HuH-7.5 (cell line): ENCODE measurements at places on chromosomes 16 and 17.

DNA sequence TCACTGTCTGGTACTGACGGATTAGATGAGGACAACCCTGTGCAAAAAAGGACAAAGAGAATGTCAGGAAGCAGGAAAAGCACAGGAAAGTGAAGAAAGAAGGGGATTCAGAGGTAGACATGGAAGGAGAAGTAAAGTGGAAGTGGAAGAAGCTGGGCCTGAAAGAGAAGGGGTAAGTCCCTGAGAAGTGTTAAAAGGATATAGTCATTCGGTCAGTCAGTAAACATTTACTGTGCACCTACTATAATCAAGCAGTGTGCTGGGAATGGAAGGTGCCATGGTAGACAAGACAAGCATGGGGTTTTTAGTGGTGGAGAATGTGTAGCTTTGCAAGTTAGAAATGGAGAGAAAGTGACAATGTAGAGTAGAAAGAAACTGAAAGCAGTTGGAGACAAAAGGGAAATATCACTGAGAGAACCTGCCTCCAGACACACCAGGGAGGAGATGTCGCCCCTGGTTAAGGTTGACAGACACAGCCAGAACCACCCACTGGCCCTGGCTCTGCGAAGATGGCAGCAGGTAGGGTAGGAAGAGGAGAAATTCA is 4.4 kb upstream of the SP2 start:
- DNase-seq = no peak

GRCh38 chr16:54060599-54061421 is 225.8 kb downstream of the IRX3 start:
- no peak for DNase-seq

GRCh38 chr17:72590382-72590781 is 469.6 kb downstream of the SOX9 start:
- DNase-seq = no peak

- peak; percentile 80 for DNase-seq
Measured at GRCh38 chr17:61335845-61336655, 63.6 kb upstream of the TBX2 start.

GRCh38 chr17:80035937-80036714 is at the start of gene CCDC40:
CCDC40 (plus strand) TSS chr17:80036642; CDS start chr17:80036663, 21 bp downstream.
- DNase-seq = peak; percentile 86

DNA sequence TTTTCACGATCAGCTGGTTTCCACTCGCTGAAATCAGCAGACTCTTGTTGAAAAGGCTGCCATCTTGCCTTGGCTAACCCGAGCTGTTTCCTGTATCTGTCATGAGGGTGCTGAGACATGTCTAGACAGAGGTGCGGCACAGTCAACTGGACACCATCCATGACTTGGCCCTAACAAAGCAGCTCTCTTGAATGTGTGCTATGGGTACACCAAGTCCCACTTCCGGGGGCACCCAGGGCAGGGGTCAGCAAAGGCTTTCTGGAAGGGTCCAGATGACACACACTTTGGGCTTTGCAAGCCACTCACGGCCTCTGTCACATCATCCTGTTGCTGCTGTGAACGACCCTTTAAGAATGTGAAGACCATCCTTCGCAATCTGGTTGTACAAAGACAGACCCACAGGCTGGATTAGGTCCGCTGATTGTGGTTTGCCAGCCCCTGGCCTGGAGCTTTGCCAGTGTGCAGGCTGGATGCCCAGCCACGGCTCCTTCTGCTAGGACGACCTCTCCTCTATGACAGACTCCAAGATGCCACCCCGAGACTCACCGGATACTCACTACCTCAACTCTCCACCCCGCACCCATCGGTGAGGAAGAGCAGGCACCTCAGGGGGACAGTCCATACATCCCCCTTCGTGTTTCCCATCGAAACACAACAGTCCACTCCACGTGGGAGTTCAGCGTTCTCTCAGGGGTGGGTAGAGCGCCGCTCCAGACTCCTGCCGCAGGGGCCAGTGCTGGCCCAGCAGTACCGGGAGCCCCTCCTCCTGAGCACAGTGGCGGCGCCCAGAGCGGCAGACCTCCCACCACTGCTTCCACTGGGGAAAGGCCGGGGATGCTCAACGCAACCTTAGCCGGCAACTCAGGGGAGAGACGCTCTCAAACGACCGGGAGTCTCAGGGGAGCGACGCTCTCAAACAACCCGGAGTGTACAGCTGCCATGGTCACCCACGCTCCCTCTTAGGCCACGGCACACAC is 123.5 kb downstream of the ANKRD11 start:
- DNase-seq = no peak

DNA sequence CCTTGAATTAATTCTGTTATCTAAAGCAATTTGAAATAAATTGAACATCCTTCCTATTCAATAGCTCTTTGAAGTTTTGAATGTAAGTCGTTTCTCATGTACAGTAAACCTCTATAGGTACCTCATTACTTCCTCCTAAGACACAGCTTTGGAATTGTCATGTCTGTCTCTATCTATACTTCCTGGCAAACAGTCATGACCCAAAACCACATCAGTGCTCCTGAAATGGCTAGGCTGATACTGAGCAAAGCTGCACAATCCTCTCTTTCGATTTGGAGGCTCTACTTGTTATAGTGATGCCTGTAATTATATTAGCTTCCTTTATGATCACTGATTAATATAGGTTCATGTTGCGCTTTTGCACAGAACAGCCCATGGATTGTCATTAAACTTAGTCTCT is 110.1 kb downstream of the ADAMTS18 start:
- no peak for DNase-seq

DNA sequence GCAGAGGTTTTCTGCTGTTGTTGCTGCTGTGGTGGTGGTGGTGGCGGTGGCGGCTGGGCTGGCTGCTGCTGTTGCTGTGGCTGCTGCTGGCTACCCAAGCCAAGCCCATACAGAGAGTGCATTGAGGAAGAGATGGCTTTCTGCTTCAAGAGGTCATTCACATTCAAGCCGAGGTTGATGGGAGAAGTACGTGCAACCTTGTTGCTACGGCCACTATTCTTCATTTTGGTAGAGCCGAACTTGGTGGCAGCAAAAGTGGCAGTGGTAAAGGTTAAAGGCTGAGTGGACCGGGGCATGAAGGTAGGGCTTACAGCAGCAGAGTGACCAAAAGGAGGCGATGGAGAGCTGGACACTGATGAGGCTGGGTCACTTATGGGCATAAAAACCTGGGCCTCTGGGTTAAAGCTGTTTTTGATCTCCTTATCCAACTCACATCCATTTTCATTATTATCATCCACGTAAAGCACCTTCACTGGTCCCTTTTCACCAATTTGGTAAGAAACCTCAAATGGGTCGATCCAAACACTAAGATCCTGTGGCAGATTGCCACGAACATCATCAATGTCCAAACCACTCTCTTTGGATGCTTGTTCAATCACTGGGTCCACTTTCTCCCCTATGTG is 2.8 kb downstream of the TOB1 start:
- DNase-seq = no peak

- DNase-seq = no peak
Measured at GRCh38 chr17:71301063-71301462, 819.8 kb upstream of the SOX9 start.

- peak; percentile 27 for DNase-seq
Measured at GRCh38 chr16:15777533-15778203, 79.2 kb downstream of the MYH11 start.

DNA sequence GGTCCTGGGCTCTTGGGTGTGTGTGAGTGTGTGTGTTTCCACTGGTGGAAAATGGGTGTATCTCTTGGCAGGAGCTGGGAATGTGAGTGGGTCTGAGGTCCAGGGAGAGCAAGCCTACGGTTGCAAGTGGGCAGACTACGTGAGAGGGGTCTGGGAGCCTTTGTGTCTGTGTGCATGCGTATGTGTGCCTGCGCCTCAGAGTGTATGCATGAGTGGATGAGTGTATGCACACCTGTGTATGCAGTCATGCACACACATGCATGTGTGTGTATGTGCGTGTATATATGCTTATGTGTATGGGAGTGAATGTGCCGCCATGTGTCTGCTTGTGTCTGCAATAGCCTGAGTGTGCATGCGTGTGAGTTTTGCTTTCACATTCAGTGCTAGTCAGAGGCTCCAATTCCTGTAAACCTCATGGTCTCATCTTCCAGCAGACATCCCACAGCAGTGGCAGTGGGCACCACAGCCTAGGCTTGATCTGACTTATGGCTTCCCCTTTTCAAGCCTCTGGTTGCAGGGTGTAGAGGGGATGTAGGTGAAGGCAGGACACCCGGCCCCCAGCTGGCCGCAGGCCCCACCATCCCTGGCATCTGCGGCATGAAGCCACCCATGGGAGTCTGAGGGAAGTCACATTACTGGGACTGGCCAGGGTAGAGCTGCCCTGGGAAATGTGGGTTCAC is 19.7 kb upstream of the RMI2 start:
- no peak for DNase-seq

DNA sequence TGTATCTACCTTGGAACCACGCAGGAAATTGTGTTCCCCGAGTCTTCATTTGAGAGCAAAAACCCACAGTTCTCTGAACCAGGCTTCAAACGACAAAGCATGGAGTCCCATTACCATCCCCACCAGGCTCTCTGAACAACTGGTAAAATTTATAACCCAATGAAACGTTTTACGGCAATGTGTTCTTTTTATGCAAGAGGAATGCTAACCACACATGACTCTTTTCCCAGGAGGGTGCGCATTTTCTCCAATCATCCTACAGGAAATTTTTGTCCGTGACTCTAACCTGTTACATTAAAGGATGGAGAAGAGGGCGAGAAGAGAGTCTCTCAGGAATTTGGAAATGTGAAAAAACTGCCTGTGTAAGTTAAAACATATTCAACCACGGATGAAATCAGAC is 17.8 kb downstream of the STX8 start:
- no peak for DNase-seq

- DNase-seq = no peak
Measured at GRCh38 chr16:30539000-30539964, 4.6 kb upstream of the ZNF747 start.

- DNase-seq = no peak
Measured at GRCh38 chr17:73591296-73592078, 52.8 kb downstream of the SDK2 start.

DNA sequence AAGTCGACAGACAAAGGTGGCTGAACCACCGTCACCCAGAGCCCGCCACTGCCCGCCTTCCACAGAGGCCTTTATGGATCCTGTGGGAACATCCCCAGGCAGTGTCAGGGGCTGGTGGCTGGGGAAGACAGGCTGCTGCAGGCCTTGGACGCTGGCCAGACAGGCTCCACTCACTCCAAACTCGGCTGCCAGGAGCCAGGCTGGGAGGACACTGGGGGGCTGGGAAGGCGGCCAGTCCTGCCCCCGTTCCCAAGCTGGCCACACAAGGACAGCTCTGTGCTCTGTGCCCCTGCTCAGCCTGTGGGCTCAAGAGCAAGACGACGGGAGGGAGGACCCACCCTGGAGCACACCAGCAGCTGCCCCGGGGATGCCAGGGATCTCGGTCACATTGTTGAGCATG is 7.6 kb upstream of the LCAT start:
- DNase-seq = no peak

DNA sequence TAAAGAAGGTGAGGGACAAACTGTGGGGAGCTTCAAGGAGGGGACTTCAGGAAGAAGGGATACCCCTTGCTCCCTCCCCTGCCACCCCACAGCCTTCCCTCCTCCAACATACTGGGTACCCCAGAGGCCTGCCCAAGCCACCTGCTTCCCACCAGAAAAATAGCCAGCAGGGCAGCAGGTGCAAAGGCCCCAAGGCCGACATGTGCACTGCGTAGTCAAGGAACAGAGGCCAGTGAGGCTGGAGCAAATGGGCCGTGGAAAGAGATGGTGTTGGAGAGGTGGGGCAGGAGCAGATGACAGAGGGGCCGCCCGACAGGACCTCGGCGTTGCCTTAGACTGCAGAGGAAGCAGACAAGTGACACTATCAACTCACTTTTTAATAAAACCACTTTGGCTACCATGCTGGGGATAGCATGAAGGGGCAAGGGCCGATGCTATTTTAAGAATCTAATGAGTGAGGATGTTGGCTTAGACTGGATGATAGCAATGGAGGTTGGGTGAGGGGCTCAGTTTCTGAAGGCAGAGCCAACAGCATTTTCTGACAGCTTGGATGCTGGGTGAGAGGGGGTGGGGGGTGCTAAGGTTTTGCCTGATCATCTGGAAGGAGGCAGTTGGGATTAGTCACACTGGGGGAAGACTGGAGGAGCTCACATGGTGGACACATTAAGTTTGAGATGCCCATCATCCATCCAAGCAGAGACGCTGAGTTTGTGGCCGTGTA is 72.8 kb upstream of the TOB1 start:
- no peak for DNase-seq

GRCh38 chr17:78241277-78242023 is 10.0 kb downstream of the TMEM235 start:
- no peak for DNase-seq

DNA sequence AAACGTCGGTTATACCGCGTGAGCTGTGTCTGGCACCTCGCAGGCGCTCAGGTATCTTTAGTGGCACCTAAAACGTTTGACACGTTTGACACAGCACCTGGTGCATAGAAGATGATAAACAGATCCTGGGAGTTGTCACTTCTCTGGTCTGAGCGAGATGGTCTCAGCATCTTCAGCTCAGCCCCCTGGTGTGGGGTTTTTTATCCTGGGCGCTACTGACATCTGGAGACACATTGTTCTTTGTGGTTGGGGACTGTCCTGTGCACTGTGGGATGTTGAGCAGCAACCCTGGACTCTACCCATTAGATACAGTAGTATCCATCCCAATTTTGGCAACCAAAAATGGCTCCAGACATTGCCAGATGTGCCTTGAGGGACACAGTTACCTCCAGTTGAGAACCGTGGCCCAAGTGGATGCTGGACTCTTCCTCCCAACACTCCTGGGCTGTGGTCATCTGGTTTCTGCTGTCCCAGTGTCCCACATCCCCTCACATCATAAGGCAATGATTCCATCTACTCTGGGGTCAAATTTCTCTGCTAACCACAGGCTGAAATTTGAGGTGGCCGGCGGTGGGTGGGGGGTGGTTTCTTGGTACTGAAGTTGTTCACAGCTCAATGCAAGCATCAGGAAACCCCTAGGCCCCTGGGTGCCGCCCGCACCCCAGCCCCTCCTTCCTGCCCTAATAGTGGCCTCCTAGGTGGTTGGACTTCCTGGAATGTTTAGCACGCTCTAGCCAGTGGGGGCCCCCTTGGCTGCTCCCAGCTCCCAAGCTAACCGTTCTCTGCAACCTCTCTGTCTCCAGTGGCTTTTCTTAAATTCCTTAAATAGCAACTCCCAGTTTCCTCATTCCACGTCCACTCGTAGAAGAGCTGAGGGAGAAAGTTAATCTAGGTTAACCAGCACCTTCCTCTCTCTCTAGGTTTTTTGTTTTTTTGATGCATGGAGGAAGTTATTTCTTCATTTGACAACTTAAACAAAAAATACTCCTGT is 124.8 kb downstream of the ABCC1 start:
- DNase-seq = no peak

DNA sequence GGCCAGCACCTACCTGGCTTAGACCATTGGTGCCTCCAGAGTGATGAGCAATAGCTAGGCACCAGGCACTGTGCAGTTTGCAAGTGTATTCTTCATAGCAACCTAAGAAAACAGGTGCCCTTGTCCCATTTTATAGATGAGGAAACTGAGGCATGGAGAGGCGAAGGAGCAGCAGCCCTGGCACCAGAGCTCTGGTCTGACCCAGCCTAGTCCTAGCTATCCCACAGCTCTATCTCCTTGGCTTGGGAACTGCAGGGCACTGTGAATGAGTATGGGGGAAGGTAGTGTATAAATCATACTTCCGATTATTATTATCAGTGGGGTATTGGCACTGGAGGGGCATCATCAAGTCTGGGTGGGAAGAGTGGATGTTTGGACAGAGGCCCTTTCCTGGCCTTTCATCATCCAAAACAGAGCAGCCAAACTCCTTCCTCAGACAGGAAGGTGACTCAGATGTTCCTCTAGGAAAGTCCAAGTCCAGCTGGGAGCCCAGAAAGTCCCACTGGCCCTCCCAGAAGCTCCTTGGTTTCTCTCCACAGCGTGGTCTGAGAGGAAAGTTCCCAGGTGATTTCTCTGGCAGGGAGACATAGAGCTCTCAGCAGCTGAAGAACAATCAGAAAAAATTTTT is 32.0 kb upstream of the PLLP start:
- DNase-seq = no peak

GRCh38 chr17:30380643-30381339 is 2.1 kb downstream of the CPD start:
- DNase-seq = no peak
